ENCODE measurements at places on chromosomes 5 and 9. TPM values are rescaled to one million over a fixed set of nuclear protein-coding genes. Genes with fewer than 3 reads are reported as not detected.

FOXD4L5 gene
- polyA plus RNA-seq = 1.1 TPM

PCDHA9 gene
- not detected for polyA plus RNA-seq

PCDHA4 gene
- 0.12 TPM for polyA plus RNA-seq

ARL14EPL gene
- polyA plus RNA-seq = 0.10 TPM

OR13C4 gene
- polyA plus RNA-seq = not detected

EPB41L4A gene
- polyA plus RNA-seq = 6.1 TPM

IFNB1 gene
- polyA plus RNA-seq = not detected

CLPTM1L gene
- 51.6 TPM for polyA plus RNA-seq

OCLN gene
- polyA plus RNA-seq = 1.6 TPM

ANKRD31 gene
- polyA plus RNA-seq = 0.14 TPM

ANKRD18A gene
- polyA plus RNA-seq = not detected

ADAMTS6 gene
- 0.63 TPM for polyA plus RNA-seq

IRX4 gene
- 1.4 TPM for polyA plus RNA-seq

PCDHGA8 gene
- polyA plus RNA-seq = 0.80 TPM

DNA sequence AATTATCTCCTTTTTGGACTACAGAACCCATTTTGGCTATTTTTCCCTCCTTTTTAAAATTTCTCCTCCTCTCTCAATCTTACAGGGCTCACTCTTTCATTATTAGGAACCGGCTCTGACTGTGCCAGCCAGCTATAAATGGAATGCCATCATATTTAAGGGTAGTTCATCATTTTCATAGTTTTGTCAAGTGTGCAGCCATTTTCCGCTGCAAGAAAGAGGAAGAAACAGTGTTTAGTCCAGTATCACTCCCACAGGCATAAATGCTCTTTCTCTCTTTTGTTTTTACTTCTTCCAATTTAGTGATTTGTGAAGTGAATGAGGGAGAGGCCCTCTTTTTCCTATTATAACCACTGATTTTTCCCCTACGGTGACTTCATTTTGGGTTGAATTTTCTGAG lies 290.0 kb downstream of the NR3C1 start:
- no peak for DNase-seq

DNA sequence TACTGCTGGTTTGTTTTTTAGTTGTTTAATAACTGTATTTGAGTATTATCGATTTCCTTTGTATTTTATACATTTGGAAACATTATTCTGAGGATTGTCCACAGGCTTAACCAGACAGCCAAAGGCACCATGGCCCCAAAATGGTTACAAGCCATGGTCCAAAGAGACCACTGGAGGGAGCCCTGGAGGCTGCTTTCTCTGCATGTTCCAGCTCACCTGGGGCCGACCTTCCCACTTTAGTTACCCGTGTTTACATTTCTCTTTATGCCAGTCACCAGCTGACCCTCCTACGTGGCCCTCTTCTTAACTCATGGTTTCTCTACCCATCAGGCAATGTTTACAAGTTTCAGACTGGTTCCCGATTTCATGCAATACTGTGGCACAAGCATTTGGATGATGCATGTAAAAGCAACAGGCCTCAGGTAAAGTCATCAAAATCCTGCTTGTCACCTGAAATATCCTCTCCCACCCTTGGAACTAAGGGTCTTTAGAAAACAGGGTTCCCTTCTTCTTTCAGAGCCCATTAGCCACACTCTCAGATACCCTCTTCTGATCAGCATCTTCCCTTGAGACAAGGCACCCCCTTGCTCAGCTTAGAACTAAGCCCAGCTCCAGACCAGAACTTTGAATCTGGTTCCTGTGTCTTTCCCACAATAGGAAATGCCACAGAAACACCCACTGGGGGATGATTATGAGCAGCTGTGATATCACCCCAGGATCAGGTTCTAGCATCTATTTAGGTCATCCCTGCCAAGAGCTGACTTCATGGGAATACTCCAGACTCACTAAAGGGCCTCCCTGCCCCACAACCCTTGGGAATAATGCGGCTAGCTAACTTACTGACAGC lies 49.9 kb upstream of the GARNL3 start:
- DNase-seq = no peak

- DNase-seq = peak; percentile 50
Measured at GRCh38 chr9:93577078-93577974, 942 bp downstream of the PHF2 start.

DNA sequence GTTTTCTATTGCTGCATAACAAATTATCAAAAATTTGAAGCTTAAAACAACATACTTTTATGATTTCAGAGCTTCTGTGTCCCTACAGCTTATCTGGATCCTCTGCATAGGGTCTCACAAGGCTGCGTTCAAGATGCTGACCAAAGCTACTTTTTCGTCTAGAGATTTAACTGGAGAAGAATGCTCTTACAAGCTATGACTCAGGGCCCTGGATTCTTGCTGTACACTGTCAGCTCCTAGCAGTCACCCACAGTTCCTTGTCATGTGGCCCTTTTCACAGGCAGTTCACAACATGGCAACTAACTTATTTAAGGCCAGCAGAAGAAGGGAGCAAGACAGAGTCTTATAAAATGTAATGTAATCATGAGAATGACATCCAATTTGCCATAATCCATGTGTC lies 70.8 kb upstream of the FAM174A start:
- DNase-seq = no peak

- no peak for DNase-seq
Measured at GRCh38 chr9:136160381-136160841, 41.7 kb upstream of the TMEM250 start.

- peak; percentile 10 for DNase-seq
Measured at GRCh38 chr5:111072949-111073682, 1.6 kb downstream of the TSLP start.

DNA sequence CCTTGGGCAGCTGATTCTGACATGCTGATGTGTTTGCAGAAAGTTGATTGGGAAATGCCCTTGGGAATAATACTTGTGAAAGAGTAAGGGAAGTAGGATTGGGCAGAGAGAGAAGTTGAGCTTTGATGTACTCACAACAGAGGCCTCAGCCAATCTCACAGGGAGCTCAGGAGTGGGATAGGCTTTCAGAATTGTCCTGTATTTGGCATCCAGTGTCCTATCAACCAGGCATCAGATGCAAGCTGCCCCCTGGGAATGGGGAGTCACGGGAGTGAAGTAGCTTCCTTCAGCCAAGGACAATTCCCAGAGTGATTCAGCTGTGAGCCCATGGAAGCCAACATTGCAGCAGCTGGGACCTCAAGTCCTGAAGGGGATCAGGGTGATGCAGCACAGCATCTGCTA lies 39.6 kb downstream of the DMAC1 start:
- DNase-seq = no peak

- no peak for DNase-seq
Measured at GRCh38 chr5:87282269-87282668, 14.6 kb downstream of the RASA1 start.

- no peak for DNase-seq
Measured at GRCh38 chr5:424301-425110, 18.5 kb upstream of the EXOC3 start.

DNA sequence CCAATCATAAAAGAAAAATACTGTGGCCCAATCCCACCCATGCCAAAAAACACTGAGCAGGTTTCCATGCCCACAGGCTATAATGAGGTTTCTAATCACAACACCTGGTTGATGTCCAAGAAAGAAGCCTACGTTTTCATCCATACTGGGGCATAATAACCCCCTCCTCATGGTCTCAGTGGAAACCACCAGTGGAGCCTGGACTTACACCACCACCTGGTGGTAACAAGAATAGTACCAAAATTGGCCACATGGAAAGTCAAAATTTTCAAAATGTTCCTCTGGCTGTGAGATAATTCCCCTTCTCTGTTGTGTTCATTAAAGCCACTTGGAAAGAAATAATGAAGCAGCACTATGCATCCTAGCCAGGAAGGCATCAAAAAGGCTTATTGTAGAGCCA lies 687.3 kb upstream of the ST8SIA4 start:
- no peak for DNase-seq

DNA sequence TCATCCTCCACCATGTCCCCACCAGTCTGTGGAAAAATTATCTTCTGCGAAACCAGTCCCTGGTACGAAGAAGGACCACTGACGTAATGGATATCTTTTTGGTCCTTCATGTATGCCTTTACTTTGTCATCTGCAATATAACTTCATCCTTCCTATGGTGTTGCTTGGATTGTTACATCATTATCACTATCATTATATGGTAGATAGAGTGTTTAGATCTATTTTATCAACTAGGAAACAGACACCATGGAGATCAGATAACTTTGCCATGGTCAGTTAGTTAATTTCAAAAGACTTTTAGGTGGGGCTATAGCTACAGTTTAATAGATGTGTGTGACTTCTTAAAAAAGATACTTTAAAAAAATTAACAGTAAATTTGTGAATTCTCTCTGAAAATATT lies 23.8 kb upstream of the CAMLG start:
- DNase-seq = no peak

DNA sequence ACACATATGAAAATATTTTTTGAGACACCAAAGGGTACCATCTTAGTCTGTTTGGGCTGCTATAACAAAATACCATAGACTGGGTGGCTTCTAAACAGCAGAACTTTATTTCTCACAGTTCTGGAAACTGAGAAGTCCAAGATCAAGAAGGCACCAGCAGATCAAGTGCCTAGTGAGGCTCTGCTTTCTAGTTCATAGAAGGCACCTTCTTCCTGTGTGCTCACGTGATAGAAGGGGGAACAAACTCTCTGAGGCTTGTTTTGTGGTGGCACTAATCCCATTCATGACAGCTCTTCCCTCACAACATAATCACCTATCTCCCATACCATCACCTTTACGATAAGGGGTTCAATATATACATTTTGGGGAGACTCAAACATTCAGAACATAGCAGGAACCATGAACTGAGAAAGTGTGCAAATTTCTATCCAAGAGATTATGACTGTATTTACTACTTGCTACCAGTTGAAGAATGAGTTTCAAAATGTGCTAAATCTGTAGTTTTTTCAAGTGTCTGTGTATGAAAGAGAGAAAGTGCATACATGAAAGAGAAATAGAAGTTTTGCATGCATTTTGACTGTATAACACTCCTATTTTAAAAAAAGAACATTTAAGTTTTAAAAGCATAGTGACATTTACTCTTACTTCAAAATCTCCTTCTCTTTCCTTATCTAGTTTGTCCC lies 207.3 kb downstream of the PARP8 start:
- no peak for DNase-seq

GRCh38 chr5:82655078-82655477 lies 376.9 kb upstream of the RPS23 start:
- no peak for DNase-seq

DNA sequence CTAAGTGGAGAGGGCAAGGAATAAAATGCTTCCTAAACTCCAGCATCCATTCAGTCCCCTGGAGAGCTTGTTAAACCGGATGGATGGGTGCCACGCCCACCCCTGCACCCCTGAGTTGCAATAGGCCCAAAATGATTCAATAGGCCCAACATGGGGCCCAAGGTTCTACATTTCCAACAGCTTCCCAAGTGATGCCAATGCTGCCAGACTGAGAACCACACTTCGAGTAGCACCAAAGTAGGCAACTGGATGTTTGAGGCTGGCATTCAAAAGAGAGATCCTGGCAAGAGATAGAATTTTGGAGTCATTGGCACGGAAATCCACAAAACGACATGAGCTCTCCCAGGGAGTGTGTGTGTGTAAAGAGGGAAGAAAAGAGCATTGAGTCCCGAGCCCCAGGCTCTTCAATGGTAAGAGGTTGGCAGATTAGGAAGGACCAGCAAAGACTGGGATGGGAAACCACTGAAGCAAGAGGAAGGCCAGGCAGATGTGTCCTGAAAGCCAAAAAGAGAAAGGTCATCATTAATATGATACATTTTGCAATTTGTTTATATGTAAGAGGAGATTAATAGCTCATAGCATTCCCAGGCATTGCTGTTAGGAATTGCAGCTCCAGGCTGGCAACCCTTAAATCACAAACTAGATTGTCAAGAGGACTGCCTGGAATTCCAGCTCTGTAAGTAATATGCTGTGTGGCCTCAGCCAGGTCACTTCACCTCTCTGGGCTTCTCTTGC lies 130.6 kb downstream of the KCNIP1 start:
- DNase-seq = no peak

DNA sequence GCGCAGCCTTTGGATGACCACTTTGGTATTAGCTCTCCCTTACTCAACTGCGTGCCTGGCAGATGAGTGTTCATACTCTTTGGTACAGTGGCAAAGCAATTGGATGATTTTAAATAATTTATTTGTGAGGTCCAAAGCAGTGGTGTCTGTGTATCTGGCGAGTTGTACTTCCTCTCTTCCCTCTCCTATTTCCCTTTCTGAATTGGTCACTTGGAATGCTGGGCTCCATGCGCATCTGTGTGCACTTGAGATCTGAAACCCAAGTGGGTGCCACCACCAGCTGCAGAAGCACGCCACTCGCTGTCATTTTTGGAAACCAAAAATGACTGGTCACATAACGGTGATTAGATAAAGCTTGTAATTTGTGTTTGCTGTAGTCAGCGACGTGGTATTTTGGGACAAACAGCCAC lies 386.0 kb upstream of the KLF4 start:
- DNase-seq = no peak

DNA sequence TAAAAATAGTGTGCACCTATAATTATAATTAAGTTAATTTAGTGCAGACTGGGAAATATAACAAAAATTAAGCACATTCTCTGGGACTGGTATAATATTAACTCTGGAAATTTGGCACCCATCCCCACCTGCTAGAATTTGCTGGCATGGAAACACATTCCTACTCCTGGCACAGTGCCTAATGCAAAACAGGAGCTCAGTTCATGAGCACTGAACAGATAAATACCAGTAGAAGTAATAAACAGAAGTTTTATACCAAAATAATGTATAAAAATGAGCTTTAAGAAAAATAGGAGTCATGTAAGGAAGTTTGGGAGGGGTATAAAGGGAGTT lies 23.7 kb upstream of the NPR3 start:
- DNase-seq = peak; percentile 49

All from hindlimb muscle (tissue), 1 donor.